Neuronal stem cell (in vitro differentiated cells): ENCODE measurements at places on chromosomes 2 and 18.

- DNase-seq, result no peak
These were observed 29.8 kb downstream of the GPR39 start for GRCh38 chr2:132446444-132446843.

- no peak for DNase-seq
These were observed 3.2 kb downstream of the DNAJB2 start for GRCh38 chr2:219282375-219282774.

- DNase-seq, result no peak
These were observed 152.5 kb downstream of the NRXN1 start for GRCh38 chr2:50879457-50879856.

DNA sequence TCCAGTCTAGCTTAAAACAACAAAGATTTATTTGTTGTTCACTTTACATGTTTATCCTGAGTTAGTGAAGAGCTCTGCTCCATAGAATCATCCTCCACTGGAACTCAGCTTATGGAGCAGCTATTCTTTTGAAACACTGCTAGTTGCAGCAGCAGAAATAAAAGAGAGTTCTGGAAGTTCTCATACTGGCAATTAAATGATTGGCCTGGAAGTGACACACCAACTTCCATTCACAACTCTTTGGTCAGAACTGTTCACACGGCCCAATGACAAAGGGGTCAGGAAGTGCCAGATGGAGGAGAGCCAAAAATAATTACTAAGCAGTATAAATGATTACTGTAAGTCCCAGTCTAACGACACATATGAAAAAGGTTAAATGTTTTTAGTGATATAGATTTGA, 39.1 kb downstream of the FBXO11 start:
- no peak for DNase-seq

DNA sequence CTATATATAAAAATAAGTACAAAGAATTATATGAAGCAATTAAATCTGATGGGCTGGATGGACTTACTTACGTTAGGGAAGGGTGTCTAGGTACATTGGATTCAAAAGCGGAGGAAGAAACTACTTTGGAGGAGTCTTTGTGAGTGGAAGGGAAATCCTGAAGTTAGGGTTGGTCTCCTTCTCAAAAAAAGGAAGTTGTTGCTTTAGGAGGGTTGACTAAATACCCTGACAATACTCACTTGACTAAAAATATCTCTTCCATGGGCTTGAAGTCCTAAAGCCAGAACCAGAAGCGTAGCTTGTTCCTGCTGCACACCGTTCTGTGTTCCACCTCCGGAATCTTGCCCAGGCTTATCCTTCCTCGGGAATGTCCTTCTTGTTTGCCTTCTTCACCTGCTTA, 143.3 kb upstream of the ZEB2 start:
- DNase-seq, result no peak

DNA sequence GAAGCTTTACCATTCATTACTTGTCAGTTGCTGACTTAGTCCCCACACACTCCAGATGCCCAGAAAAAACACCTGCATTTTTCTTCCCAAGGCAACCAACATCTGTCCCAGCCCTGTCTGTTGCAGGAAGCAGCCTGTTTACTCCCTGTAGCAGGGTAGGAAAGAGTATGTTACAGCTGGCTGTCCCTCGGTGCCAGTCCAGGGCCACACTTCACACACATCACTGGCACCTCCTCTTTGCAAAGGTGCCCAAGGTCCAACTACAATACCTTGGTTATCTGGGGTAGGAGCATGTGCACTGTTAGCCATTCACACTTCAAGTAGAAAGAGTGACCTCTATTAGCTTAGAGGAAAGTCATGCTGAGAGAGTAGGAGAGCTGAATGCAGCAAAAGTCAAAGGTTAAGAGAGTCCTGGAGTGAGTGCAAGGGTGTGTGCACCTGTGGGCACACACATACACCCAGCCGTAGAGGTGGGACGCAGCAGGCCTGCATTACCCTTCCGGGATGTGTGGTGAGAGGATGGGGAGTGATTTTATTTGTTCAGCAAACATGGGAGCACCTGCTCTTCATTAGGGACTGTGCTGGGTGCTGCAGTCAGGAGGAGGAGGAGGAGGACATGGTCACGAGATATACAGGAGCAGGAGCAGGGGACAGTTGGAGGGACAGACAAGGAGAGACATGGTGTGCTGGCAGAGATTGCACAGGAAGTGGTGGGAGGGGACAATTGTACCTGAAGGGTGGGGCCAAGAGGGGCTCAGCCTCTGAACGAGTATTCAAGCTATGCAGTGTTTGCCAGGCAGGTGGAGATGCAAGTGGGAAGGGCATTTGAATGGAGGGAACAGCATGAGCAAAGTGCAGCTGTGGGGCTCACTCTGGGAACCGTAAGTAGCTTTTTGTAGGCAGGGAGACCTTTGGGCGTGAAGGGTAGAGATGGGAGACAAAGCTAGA, 69.8 kb downstream of the TSN start:
- no peak for DNase-seq

- no peak for DNase-seq
These were observed 35.2 kb downstream of the UXS1 start for GRCh38 chr2:106158871-106159270.

DNA sequence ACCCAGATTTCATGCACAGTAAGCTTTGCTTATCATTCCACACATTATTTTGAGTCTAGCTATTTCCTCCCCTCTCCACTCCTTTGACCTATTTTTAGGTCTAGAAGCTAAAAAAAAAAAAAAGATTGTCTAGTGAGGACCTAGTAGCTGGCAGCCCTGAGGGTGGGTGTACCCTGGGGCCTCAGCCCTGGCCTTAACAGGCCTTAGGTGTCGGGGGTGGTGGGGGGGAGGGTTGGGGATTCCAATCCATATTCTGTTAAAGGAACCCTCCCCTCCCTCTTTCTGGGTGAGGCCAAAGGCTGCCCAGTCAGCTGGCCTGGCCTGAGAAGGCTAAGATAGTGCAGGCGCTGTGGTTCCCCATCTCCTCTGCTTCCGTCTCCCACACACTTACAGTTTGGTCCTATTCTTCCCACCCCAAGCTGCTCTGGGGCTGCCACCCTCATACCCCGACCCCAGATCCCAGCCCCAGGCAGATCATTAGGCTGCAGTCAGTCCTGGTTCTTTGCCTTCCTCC, 65.5 kb upstream of the HK2 start:
- DNase-seq, result no peak

- DNase-seq, result no peak
These were observed 14.8 kb downstream of the SLC16A14 start for GRCh38 chr2:230053753-230054478.

- no peak for DNase-seq
These were observed 160.8 kb upstream of the HAAO start for GRCh38 chr2:42953216-42953615.

DNA sequence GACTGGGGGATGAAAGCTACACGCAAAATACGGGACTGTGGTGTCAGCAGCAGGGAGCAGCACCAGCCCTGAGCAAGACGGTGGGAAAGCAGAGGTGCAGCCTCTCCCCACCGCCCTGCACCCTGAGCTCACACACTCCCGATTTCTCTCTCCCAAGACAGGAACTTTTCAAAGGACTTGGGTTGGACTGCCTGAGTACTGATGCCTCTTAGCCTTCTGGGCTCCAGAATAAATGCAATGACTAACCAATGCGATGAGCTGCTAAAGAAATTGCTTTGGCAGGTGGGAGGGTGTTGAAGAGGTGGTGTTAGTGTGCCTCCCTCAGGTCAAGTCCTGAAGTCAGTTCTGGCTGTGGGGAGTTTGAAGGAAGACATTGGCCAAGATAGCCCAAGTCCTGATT, 9.6 kb downstream of the TRIM54 start:
- no peak for DNase-seq

DNA sequence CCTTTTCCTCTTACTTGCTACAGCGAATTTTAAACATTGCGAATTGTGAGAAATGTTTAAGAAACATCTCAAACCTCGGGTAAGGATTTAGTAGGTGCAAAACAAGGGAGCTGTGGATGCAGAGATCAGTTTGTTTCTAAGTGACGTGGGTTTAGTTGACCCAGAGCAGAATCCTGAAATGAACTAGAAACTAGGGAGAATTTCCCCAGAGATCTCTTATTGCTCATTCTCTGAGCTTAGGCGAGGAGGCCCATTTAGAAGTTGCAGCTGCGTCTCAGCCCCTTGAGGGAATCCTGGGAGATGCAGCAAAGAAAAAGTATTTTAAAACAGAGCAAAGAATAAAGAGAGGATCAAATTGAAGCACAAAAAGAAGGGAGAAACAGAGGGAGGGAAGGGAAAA, 29.3 kb downstream of the FAM124B start:
- no peak for DNase-seq

DNA sequence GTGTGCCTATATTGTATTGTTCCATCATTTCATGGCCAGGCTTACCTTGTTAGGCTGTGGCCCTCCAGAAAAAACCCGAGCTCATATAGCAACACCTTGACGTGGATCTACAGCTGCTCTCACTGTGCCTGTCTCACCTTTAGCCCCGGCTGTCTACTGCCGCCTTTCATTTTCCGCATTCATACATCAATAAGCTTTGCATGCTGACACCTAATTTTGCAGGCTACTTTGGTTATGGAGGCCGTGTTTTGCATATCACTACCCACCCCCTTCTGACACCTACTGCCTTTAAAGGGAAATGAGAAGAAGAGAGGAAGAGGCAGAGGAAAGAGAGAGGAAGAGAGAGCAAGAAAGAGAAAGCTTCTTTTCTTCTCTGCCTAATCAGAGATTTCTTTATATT, 702.9 kb downstream of the BCL11A start:
- no peak for DNase-seq

DNA sequence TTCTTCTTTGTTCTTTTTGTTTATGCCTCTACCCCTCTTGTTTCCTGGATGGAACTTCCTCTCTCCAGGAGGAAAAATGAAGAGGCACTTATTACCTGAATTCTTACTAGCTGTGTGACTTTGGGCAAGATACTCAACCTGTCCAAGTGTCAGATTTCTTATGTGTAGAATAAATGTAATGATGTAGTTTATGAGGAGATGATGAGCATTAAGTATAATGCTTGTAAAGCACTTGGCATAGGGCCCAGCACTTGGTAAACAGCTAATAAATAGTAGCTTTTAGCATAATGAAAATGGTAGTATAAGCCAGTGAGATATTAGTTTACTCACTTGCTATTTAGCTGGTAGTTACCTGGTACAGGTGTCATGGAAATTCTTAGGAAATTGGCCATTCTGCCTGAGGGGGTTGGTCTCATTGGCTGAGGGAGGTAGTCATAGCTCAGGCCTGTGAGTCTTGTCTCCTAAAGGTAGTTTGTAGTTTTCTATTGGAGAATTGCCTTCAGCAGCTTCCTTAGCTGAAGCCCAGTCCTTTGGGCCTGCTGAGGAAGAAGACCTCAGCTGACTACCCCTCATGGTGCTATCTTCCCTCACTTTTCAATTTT, 133.4 kb upstream of the NABP1 start:
- no peak for DNase-seq

DNA sequence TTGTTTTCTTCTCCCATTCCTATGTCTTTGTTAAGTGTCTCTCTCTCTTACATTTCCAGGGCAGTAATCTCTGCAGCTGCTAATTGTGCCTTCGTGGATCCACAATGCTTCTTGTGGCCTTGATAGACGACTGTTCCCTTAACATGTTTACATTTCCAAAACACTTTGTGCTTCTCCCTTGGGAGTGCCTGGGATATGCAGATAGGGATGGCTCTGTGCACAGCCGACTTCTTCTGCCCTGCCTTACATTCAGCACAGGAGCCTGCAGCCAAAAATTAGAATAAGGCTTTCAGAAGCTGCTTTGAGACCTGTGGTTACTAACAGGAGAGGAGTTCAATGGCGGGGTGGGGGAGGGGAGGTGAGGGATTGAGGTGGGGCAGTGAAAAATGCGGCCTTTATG, 328.9 kb downstream of the TDRD15 start:
- no peak for DNase-seq

- no peak for DNase-seq
These were observed 64.0 kb downstream of the CTIF start for GRCh38 chr18:48602759-48603390.

- DNase-seq, result no peak
These were observed 53.9 kb upstream of the SEC11C start for GRCh38 chr18:59085797-59086196.

DNA sequence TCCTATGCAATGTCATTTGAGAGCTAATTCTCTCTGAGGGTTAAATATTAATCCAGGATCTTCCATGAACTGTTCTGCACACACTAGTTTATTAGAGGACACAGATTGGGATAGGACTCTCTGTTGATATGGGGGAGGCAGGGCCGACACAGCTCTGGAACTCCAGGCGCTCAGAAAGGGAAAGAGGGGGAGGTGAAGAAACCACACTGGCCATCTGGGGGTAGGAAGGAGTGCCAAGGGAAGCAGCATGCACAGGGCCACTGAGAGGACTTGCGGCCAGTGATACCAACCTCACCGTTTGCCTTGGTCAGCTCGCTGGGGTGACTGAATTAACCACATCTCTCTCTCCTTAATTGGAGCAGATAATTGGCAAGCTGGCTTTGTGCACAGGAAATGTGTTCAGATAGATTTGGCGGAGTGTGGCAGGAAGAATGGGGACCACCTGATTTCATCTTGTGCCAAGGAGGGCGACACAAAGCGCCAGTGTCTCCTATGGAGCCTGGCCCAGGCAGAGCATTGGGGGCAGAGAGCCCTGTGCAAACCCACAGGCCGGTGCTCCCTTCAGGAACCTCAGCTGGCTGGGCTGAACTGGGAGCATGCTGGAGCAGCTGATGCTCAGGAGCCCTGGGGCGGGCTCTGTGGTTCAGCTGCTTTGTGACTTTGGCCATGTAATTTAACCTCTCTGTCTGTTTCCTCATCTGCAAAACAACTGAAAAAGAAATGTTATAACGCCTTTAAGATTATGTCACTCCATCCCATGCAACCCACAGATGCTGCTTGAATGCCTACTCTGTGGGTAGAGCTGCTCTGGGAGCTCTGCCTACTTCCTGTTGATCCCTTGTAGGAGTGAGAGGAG, 114.7 kb upstream of the STON1 start:
- no peak for DNase-seq

- DNase-seq, result no peak
These were observed 4.2 kb downstream of the RNASEH1 start for GRCh38 chr2:3553946-3554345.

DNA sequence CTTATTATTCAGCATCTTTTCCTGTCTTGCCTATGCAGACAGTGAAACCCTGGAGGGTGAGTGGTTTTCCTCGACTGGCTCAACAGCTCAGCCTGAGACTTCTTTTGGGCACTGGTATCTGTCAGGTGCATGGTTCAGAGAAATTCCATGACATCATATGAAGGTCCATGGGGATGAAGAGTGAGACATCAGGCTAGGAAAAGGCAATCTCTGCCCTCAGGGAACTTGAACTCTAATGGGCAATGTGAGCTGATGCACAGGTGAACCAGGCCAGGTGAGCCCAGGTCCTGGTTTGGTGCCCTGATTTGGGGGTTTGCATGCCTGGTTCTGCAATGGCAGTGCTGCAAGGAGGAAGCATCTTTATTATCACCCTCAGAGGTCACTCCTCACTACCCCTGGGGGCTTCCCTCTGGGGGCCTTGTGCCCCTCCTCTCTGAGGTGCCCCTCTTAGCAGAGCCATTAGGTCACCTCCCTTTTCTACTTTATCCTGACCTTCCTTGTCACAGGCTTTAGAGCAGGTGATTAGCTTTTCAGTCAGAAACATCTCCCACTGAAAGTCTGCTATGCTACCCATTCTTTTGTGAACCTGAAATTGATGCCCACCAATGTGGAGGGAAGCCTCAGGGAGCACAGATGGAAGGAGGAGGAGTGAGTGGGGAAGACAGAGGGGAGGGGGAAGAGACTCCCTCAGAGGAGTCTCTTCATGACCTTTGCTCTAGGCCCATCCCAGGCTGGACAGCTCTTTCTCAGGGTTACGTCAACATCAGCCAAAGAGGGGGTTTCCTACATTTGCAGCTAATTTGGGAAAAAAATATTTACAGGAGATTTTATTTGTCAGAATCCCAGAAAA, 47.3 kb downstream of the MERTK start:
- DNase-seq, result no peak
